ENCODE measurements at places on chromosomes 13 and 19. TPM values are rescaled to one million over a fixed set of nuclear protein-coding genes. Genes with fewer than 3 reads are reported as not detected.

Gene CRB3
- total RNA-seq: not detected

Gene PPP5C
- 119 TPM for total RNA-seq

Gene KLC3
- 0.15 TPM for total RNA-seq

Gene BEST2
- total RNA-seq: not detected

Gene THSD8
- not detected for total RNA-seq

Gene MYO9B
- 52.9 TPM for total RNA-seq

Gene NFIX
- 42.9 TPM for total RNA-seq

Measured in bronchus fibroblast of lung (primary cell).